Activated T-cell treated with anti-CD3 and anti-CD28 coated beads, Interleukin-2, amount 50 U/mL, for 24 hours (primary cell): ENCODE measurements at places on chromosomes 16 and 17.
A peak's percentile ranks its signal among the peaks of the same experiment; 100 is the strongest.

- no peak for DNase-seq
Observed at GRCh38 chr17:7993972-7994589, 8.3 kb upstream of the GUCY2D start.

GRCh38 chr16:62712566-62712965 lies 676.3 kb upstream of the CDH8 start:
- no peak for DNase-seq

- DNase-seq, result peak; percentile 19
Observed at GRCh38 chr17:30554839-30555751, 77.9 kb downstream of the GOSR1 start.

DNA sequence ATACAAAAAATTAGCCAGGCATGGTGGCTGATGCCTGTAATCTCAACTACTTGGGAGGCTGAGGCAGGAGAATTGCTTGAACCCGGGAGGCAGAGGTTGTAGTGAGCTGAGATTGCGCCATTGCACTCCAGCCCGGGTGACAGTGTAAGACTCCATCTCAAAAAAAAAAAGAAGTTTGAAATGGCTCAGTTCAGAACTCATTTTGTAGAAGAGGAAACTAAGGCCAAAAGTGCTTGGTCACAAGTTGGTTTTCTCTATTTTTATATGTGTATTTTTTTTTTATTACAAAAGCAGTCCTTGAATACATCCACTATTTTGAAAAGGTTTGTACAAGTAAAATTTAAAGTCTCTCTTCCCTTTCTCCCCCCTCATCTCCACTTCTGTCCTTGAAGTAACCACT lies 5.5 kb downstream of the TAC4 start:
- no peak for DNase-seq

- no peak for DNase-seq
Observed at GRCh38 chr17:4304417-4305027, 40.7 kb upstream of the ANKFY1 start.

DNA sequence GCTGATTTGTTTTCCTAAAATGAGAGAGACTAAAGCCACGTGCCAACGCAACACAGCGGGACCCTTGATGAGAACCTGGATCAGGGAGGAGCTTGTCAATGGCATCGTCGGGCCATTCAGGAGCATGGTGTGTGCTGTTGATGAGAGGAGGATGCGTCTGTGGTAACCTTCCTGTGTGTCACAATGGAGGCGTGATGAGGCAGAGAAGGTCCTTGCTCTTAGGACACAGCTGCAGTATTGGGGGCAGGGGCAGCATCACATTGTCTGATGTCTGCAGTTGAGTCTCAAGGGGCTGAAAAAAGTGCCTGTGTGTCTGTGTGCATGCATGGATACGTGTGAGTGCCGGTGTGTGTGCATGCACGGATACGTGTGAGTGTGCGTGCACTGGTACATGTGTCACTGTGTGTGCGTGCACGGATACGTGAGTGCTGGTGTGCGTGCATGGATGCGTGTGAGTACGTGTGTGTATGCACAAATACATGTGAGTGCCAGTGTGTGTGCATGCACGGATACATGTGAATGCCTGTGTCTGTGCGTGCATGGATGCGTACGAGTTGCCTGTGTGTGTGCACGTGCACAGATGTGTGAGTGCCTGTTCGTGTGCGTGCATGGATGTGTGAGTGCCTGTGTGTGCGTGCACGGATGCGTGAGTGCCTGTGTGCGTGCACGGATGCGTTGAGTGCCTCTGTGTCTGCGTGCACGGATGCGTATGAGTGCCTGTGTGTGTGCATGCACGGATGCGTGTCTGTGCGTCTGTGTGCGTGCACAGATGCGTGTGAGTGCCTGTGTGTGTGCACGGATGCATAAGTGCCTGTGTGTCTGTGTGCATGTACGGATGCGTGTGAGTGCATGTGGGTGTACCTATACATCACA lies 39.3 kb downstream of the BAIAP2 start:
- DNase-seq, result no peak

- no peak for DNase-seq
Observed at GRCh38 chr16:11687601-11688519, 19.6 kb downstream of the SNN start.

DNA sequence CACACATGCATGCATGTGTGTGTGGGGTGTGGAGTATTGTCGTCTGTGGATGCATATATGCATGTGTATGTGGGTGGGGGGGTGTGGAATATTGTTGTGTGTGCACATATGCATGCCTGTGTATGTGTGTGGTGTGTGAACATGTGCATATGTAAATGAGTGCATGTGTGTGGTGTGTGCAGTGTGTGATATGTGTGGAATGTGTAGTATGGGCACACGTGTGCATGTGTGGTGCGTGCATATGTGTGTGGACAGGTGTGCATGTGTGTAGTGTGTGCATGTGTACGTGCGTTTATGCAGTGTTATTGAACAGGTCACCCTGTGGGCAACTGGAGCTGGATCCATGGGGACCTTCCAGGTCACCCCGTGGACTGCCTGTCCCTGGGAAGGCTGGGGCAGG lies 18.7 kb downstream of the RBFOX3 start:
- no peak for DNase-seq

DNA sequence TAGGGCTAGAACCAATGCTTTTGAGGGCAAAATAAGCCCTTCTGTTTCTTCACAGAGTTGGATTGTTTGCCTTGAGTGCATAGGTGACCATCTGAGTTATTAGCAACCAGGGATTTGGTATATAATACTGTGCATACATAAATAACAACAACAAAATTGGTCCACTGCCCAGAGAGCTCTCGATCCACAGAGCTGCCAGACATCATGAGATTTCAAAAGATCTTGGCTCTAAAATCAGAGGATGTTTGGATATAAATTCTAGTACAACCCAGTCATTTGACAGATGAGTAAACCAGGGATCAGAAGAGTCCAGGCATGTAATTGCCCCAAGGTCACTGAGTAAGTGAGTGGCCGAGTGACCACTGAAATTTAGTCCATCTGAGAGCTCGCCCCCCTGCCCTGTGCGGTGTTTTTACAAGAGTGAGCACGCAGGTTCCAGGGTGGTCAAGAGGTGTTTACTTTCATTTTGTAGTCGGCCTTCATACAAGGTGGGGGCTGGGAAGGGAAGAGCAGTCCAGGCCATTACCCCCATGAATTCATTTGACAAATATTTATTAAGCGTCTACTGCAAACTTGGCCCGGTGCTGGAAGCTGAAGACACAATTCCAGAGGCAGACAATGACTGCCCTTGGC lies 1.8 kb upstream of the MT2A start:
- DNase-seq, result no peak
